ENCODE measurements at places on chromosomes 2 and 18. TPM values are rescaled to one million over a fixed set of nuclear protein-coding genes. Genes with fewer than 3 reads are reported as not detected.

Gene CELF4
- total RNA-seq, result not detected

Gene IL1RL1
- 0.43 TPM for total RNA-seq

Gene RAX
- total RNA-seq, result not detected

Gene CHMP1B
- 23.2 TPM for total RNA-seq

Gene ACMSD
- not detected for total RNA-seq

Gene CD8B2
- total RNA-seq, result 0.10 TPM

Gene LIMS3
- total RNA-seq, result 1.5 TPM

Gene BCL11A
- 0.67 TPM for total RNA-seq

Gene PER2
- 7.8 TPM for total RNA-seq

Gene ZNF514
- 9.7 TPM for total RNA-seq

Gene PLEK
- 0.77 TPM for total RNA-seq

Gene AOX1
- 0.79 TPM for total RNA-seq

Gene ADI1
- total RNA-seq, result 49.8 TPM

Gene GAREM1
- 0.31 TPM for total RNA-seq

Gene SALL3
- not detected for total RNA-seq

Gene LCT
- 0.07 TPM for total RNA-seq

Gene PTPRN
- total RNA-seq, result not detected

Gene HRH4
- not detected for total RNA-seq

Gene GNAL
- not detected for total RNA-seq

Gene CKAP2L
- total RNA-seq, result 50.8 TPM

Gene TPO
- not detected for total RNA-seq

Gene SCYGR4
- total RNA-seq, result not detected

Gene SKOR2
- total RNA-seq, result not detected

Gene ASXL3
- total RNA-seq, result not detected

Gene PAX3
- not detected for total RNA-seq

Gene NFATC1
- 79.4 TPM for total RNA-seq

Gene RAB6D
- not detected for total RNA-seq

Gene RRM2
- 514 TPM for total RNA-seq

Gene CNTNAP5
- total RNA-seq, result not detected

Gene CNPPD1
- total RNA-seq, result 31.4 TPM

Gene SLC11A1
- total RNA-seq, result not detected

Gene POMC
- total RNA-seq, result 4.6 TPM

Gene INO80B
- total RNA-seq, result 26.5 TPM

Gene ASTL
- 2.6 TPM for total RNA-seq

Gene POTEJ
- total RNA-seq, result not detected

Gene ACADL
- total RNA-seq, result not detected

Gene SETBP1
- total RNA-seq, result 0.74 TPM

Gene ANKRD62
- total RNA-seq, result not detected

Gene RGPD4
- 0.07 TPM for total RNA-seq

Gene NXPH2
- total RNA-seq, result not detected

Gene MSTN
- total RNA-seq, result not detected

Gene WDSUB1
- total RNA-seq, result 6.6 TPM

Gene UNC80
- not detected for total RNA-seq

Gene SLC9A4
- total RNA-seq, result 0.10 TPM

Gene SLC5A7
- not detected for total RNA-seq

Gene MEX3C
- 52.4 TPM for total RNA-seq

Gene CROCC2
- total RNA-seq, result not detected

Gene RBMS1
- total RNA-seq, result 29.1 TPM

Gene ERLEC1
- total RNA-seq, result 16.7 TPM

Gene DSC2
- 0.02 TPM for total RNA-seq

Measured in activated naive CD4-positive, alpha-beta T cell treated with anti-CD3 and anti-CD28 coated beads for 36 hours (primary cell).